ENCODE measurements at places on chromosomes 1 and 21.

DNA sequence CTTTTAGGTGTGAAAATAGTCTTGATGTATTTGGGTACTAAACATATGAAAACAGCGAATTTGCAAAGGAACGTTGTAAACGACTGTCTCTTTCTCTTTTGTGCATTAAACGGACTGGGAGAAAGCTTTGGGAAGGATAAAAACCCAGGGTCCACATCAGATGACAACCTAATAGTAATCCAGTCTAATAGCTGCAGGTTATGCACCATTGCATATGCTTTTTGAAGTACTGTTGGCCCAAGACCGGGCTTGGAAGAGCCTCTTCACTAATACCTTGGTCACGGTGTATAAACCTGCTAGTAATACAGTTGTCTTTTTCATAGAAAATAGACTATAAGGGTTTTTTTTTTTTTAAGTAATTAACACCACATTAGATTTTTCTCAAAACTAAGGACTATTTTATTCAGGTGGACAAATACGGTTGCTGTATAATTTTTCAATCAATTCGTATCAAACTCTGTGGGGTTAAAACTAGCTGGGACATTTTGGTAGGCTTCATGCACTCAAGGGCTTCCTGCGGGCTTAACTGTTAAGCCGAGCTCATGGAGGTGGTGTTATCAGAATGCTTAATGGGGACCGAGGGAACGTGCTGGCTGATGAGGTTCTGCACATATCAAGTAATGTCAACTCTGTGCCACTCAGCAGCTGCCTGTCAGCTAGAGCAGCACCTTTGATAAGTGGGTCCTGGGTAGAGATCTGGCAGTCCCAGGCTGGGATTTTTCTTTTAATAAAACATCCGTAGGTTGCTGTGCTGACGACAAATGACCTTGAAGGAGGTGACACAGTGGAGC is 2.1 kb downstream of the RYR2 start:
- no peak for DNase-seq

- DNase-seq: no peak
These were observed 114.6 kb upstream of the ATP1B1 start for GRCh38 chr1:168991667-168992475.

GRCh38 chr1:41906943-41907342 is 11.8 kb downstream of the HIVEP3 start:
- DNase-seq: no peak

GRCh38 chr1:99919220-99919619 is 50.6 kb upstream of the SLC35A3 start:
- no peak for DNase-seq

- no peak for DNase-seq
These were observed 35.4 kb upstream of the PDC start for GRCh38 chr1:186496171-186496851.

- no peak for DNase-seq
These were observed 19.3 kb upstream of the OPRD1 start for GRCh38 chr1:28792644-28793121.

DNA sequence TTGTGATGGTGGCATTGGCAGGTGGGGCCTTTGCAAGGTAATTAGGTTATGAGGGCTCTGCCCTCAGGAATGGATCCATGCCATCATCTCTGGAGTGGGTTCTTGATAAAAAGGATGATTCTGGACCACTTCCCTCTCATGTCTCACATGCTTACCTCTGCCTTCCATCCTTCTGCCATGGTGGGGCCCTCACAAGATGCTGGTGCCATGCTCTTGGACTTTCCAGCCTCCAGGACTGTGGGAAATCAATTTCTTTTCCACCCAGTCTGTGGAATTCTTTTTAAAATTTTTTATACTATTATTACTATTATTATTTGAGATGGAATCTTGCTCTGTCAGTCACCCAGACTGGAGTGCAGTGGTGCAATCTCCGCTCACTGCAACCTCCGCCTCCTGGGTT is 57.3 kb downstream of the ACBD3 start:
- DNase-seq: no peak

GRCh38 chr1:112702420-112703261 is 4.3 kb downstream of the RHOC start:
- no peak for DNase-seq

- DNase-seq: no peak
These were observed 16.5 kb upstream of the CD53 start for GRCh38 chr1:110856410-110856809.

DNA sequence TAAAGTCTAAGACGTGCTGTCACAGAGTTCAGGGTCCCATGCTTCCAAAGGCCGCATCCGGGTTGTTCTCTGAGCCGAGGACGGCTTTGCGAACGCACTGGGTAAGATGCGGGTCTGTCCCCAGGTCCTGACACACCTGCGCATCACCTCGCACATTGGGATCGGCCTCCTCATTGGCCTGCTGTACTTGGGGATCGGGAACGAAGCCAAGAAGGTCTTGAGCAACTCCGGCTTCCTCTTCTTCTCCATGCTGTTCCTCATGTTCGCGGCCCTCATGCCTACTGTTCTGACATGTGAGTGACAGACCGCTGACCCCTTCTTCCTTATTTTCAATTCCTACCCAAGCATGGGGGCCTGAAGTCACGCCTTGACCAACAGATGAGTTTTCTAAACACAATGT is 25.3 kb downstream of the TFF3 start:
- DNase-seq: no peak

- no peak for DNase-seq
These were observed 106.4 kb downstream of the TBX19 start for GRCh38 chr1:168386949-168387586.

GRCh38 chr1:117237726-117238381 is 27.1 kb upstream of the VTCN1 start:
- no peak for DNase-seq

DNA sequence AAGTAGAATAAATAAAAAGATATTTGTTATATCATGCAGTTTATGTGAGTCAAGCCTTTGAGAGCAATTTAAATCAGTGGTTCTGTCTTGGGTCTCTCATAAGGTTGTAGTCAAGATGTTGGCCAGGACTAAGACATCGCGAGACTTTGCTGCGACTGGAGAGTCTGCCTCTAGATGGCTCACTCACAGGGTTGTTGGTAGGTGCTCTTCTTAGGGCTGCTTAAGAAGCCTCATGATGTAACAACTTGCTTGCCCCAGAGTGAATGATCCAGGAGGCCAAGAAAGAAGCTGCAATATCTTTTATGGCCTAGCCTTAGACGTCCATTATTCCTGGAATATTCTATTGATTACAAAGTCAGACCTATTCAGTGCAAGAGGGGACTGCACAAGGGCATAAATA is 73.1 kb upstream of the CACHD1 start:
- no peak for DNase-seq

DNA sequence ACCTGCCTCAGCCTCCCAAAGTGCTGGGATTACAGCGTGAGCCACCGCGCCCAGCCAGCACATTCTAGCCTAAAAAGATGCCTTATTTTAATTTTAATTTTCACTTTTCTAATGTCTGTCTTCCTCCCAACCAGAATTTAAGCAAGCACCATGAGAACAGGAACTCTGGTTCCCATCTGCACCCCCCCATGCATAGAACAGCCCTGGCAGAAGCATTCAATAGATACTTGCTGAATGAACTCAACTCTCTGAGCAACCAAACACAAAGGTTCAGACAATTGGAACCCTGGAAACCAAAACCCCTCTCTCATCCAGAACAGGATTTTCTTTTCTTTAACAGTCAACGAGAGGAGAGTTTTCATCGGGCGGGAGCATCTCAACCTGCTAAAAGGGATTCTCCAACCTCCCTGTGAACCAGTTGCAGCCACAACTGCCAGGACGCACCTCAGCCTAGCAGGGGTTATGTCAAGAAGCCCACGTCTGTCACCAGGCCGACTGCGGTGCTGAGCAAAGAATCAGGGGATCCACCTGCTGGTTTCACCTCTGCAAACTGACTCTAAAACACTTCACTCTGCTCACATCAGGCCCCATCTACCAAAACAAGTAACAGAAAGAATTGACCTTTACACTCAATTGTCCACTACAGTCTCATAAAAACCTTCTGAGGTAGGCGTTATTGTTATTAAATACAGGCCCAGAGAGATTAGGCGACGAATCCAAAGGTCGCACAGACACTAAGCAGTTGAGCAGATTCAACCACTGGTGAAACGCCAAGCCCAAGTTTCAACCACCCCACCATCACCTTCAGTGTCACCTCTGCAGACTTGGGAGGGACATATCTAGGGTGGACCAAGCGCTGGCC is 1.7 kb downstream of the KIAA2013 start:
- DNase-seq: no peak

DNA sequence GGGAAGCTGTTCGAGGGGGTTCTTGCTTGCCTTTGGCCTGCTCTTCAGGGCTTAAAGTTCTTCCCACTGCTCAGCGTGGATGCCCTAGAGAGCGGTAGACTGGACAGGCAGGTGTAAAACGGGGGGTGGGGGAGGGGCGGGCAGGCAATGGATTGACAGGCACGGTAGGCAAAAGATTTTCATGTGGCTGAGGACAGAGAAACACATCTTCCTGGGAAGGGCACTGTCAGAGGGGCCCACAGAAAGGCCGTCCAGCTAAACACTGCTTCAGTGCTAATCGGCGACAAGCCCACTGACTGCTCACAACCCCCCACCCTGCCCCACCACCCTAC is 412 bp downstream of the ABCA4 start:
- DNase-seq: no peak

DNA sequence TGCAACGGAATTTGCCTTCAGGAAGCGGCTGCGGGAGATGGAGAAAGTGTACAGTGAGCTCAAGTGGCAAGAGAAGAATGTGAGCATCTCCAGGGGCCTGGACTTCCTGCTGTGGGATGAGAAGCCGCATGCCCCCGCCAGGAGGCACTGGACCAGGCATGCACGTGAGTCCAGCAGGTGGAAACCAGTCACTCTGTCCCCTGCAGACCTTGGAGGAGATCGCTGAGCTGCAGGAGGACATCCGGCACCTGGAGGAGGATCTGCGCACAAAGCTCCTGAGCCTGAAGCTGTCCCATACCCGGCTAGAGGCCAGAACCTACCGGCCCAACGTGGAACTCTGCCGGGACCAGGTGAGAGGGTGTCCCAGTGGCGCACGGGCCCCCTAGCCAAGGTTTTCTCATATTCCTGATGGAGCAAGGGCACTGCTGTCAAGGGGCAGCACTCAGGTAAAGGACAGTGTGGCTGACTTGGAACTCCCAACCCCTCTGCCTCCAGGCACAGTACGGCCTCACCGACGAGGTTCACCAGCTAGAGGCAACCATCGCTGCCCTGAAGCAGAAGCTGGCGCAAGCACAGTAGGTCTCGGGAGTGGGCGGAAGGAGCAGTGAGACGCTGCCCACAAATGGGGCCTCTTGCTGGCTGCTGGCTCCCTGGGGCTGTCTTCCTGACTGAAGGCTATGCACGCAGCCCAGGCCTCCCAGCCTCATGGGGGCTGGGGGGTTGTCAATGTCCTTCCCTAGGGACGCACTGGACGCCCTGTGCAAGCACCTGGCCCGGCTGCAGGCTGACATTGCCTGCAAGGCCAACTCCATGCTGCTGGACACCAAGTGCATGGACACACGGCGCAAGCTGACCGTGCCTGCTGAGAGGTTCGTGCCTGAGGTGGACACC is 1.2 kb upstream of the ADPRS start:
- DNase-seq: no peak

- no peak for DNase-seq
These were observed 35.1 kb upstream of the PARP1 start for GRCh38 chr1:226443033-226443432.

GRCh38 chr1:228345201-228345930 is 61.3 kb downstream of the TRIM11 start:
- no peak for DNase-seq

- DNase-seq: no peak
These were observed 1.3 kb downstream of the GLRX2 start for GRCh38 chr1:193103759-193104501.

DNA sequence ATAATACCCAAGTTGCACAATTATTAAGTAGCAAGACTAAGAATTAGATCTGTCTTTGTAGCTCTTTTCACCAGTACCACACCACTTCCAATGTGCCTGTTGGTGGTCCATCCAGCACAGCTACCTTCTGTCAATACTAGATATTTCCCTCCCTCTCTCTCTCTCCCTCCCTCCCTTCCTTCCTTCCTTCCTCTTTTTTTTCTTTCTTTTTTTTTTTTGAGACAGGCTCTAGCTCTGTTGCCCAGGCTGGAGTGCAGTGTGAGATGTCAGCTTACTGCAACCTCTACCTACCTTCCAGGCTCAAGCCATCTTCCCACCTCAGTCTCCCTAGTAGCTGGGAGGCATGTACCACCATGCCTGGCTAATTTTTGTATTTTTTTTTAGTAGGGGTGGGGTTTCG is 21.1 kb downstream of the KPNA6 start:
- no peak for DNase-seq

DNA sequence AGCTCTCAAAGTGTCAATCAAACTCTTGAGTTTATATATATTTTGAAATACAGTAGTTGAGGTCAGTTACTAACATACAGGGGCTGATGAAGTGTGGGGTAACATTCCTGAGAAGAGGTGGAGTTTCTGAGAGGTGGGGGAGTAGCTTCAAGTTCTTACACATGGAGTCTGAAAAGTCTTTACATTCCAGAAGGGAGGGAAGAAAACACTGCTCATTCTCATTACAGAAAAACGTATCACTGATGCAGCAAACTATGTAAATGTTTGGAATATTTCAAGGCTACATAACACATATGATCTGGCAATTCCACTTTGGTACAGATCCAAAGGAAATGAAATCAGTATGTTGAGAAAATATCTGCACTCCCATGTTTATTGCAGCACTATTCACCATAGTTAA is 1065.8 kb upstream of the B3GALT2 start:
- no peak for DNase-seq

- no peak for DNase-seq
These were observed 138.6 kb downstream of the SYT14 start for GRCh38 chr1:210076620-210077019.

DNA sequence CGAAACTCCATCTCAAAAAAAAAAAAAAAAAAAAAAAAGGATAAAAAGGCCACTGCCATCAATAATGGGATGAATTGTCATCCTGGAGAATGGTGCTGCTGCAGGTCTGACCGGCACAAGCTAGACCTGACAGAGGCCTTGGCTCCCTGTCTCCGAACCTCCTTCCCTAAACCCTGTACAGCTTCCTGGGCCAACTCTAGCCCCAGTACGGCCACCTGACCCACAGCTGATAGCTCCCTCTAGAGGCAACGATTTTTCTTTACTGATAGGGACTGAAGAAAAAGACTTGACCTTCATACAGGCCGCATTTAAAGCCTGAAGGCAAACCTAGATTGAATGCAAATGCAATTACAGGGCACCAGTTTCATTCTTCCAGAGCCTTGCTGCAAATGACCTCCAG is 30.7 kb downstream of the NOL9 start:
- no peak for DNase-seq

All from NCI-H1694 (cell line).